ENCODE measurements at places on chromosomes 6 and 20.

DNA sequence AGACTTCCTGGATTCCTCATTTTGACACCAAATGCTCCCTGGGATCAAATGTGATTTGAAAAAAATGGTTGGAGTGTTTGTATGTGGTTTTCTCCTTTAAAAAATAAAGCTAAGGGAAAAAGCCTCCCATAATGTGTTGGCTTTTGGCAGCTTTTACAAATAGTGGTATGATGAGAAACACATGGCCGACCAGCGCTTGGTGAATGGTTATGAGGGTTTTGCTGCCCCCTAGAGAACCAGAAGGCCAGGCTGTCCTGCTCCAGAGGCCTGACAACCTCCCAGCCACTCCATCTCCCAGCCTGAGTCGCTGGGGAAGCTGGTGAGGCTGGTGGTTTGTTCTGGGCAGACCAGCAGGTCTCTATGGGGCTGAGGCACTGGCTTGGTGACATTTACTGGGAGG lies 69.3 kb downstream of the CLIC5 start:
- DNase-seq = no peak

GRCh38 chr20:708956-709355 lies 33.4 kb upstream of the SCRT2 start:
- no peak for DNase-seq

- no peak for DNase-seq
These were observed 115.9 kb upstream of the NAA20 start for GRCh38 chr20:19901226-19901625.

GRCh38 chr20:59318201-59318790 lies 17.9 kb downstream of the EDN3 start:
- DNase-seq = no peak

DNA sequence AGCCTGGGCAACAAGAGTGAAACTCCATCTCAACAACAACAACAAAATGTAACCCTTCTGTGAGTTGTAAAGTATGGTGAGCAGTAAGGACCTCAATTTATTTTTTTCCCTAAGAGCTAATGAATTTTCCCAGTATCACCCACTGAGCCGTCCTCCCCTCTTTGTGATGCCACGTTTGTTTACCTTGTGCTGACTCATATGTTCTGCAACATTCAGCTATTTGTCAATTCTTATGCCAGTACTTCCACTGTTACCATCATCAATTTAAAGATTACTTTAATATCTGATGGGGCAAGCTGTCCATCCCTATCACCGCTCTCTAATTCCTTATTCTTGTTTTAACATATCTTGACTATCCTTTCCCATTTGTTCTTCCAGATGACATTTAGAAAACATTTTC lies 37.5 kb downstream of the MAK start:
- no peak for DNase-seq

DNA sequence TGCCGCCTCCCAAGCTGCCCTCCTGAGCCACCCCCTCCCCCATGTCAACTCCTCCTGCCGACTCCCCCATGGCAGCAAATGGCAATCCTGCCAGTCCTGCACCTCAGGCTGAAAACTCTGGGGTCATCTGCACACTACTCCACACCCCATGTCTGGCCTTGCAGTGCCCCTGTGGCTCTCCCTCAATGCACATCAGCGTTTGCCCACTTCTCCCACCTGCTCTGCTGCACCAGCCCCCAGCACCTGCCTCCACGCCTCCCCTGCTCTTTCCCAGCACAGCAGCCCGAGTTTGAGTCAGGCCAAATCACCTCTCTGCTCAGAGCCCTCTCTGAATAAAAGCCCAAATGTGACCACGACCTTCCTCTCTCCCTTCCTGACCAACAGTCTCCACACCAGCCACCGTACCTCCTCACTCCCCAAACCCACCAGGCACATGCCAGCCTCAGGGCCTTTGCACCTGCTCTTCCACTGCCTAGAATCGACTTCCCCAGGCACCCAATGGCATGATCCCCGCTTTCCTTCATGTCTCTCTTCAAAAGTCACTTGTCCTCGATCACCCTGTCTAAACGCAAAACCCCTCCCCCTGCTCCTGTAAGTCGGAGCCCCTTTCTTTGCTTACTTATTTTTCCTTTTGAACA lies 4.3 kb downstream of the PXDC1 start:
- no peak for DNase-seq

GRCh38 chr20:25011831-25012241 lies 19.3 kb upstream of the APMAP start:
- DNase-seq = no peak

GRCh38 chr6:5053038-5053437 lies 32.1 kb upstream of the PPP1R3G start:
- DNase-seq = no peak

DNA sequence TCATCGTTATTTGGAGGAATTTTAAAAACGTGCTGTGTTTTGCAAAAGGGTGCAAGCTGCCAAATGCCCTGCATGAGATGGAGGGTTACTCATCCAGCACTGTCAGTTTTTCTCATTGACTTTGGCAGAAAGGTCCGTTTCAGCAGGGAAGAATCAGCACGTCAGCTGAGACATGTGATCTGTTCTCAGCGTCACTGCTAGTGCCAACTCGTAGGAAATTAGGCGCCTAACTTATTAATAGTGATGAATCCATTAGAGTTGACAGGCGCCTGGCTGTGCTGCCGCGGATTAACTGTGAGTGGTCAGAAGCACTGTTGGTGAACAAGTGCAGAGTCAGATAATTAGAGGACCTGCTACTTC lies 175.5 kb upstream of the FOXQ1 start:
- no peak for DNase-seq

GRCh38 chr20:2693286-2694007 lies 867 bp downstream of the EBF4 start:
- no peak for DNase-seq

DNA sequence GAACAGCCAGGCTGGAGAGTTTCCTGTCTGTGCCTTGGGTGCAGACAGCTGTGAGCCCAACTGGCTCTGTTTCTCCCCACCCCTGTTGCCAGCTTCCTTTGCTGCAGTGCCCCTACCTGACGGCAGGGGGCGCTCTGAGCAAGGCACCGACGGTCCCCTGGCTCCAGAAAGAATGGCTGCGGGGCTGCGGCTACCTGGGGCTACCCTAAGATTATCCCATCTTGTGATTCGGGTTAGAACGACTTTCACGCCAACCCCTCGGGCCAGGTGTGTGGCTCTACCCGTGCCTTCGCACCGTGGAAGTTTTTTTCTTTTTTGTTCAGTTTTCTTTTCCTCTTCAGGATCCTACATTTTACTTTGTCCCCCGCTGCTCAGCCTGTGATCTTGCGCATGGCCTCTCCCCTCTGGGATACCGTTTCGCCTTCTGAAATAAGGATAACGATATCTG lies 33.4 kb upstream of the AAR2 start:
- DNase-seq = peak; percentile 52

DNA sequence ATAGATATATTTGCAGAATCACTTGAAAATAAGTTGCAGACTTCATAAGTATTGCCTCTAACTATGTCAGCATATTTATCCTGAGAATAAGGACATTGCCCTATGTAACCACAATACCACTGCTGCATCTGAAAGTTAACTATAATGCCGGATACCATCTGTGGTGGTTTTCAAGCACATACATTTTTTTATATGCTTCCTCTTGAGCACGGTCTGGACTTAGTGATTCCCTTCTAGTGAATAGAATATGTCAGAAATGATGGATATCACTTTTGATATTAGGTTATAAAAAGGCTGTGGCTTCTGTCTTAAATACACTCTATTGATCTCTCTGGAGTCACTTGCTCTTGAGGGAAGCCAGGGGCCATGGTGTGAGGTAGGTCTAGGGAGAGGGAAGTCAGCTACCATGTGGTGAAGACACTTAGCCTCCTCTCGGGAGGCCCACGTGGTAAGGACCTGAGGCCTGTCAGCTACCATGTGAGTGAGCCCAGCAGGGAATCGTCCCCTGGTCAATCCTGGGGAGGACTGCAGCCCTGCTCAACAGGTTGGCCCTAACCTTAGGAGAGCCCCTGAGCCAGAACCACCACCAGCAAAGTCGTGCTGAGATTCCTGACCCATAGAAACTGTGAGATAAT lies 57.5 kb downstream of the CCDC170 start:
- DNase-seq = no peak

GRCh38 chr6:134272374-134272773 lies 45.5 kb downstream of the SGK1 start:
- DNase-seq = no peak

- DNase-seq = no peak
These were observed 34.0 kb upstream of the TRAM2 start for GRCh38 chr6:52610745-52611355.

- DNase-seq = no peak
These were observed 21.6 kb upstream of the MYB start for GRCh38 chr6:135159531-135159930.

GRCh38 chr6:144362042-144363018 lies 77.2 kb downstream of the UTRN start:
- DNase-seq = no peak

GRCh38 chr20:8489094-8489883 lies 357.2 kb downstream of the PLCB1 start:
- DNase-seq = no peak

GRCh38 chr6:114453737-114454276 lies 111.0 kb upstream of the HS3ST5 start:
- DNase-seq = no peak

DNA sequence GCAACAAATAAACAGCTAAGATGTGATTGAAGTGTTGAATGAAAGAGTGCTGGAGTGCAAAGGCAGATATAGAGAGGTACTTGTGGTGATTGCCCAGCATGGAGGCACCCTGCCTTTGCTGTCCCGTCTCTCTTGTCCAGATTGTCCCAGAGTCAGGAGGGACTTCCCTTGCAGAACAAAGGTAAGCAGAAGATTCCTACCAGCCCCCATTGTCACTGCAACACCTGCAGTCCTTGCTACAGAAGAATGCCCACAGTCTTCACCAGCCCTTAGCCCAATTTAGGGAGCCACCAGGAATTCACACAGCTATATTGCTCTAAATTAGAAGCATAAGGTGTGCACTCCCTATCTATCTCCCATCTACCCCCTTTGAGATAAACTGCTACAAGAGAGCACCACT lies 491.8 kb downstream of the KIF16B start:
- DNase-seq = no peak

DNA sequence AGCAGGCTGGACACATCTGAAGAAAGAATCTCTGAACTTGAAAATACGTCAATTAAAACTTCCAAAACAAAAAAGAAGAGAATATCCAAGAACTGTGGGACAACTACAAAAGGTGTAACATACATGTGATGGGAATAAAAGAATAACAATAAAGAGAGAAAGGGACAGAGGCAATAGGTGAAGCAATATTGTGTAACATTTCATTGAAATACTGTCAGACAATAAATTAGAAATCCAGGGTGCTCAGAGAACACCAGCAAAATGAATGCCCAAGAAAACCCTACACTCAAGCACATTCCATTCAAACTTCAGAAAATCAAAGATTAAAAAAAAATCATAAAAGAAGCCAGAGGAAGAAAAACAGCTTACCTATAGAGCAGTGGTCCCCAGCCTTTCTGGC lies 33.6 kb upstream of the ASF1A start:
- no peak for DNase-seq

GRCh38 chr6:67870321-67870720 lies 764.8 kb upstream of the ADGRB3 start:
- no peak for DNase-seq

GRCh38 chr6:56875523-56875922 lies 79.4 kb upstream of the BEND6 start:
- DNase-seq = no peak

- no peak for DNase-seq
These were observed 16.1 kb downstream of the DYNLRB1 start for GRCh38 chr20:34532320-34532719.

DNA sequence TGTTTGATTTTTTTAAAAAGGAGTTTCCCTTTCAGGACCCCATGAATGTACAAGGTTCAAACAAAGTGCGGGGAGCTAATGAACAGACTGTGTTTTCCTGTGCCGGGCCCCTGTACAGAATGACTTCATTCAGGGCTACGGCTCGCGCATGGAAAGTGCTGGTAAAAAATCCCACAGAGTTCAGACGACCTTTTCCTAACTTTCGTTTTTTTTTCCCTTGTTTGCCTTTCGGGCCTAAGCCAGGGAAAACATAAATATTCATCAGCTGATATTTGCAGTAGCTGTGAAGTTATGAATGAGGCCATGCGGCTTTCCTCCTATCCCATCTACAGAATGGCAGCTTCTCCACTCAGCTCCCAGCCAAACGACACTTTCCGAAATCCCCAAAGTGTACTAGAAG lies 74.0 kb downstream of the HAO1 start:
- DNase-seq = no peak

- DNase-seq = peak; percentile 66
These were observed 520 bp downstream of the SLC24A3 start for GRCh38 chr20:19212821-19213502.

DNA sequence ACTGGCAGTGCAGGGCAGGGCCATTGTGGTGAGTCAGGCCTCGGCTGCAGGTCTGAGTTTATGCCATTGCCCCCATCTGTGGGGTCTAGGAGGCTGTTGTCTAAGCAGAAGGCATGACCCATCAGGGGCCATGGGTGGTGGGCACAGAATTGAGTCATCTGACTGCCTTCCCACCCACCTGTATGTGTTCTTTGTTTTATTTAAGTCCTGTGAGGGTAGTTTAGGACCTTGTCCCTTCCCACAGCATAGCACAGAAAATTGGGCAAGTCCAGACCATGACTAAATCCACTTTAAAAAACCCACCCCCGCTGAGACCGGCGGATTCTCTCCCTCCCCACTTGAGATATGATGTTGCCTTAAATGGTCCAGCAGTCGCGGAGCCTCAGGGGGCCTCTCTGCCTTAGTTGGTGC lies 40.3 kb downstream of the ERMARD start:
- DNase-seq = no peak

GRCh38 chr6:123788319-123788718 lies 15.3 kb upstream of the NKAIN2 start:
- DNase-seq = no peak

DNA sequence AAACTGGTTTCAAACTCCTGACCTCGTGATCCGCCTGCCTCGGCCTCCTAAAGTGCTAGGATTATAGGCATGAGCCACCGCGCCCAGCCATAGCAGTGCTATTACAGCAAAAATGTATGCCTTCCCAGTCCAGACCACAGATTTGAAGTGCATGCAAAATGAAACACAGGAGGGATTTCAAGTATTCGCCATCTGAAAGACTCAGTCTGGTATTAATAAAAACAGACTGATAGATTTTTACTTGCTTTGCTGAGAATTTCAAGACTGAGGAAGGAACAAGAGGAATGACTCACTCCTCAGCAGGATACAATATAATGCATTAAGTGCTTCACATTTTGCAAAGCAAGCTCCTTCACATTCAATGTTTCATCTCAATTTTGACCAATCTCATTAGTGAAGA lies 134.9 kb downstream of the TMEM200A start:
- DNase-seq = no peak

GRCh38 chr20:35837577-35838195 lies 65.9 kb downstream of the PHF20 start:
- DNase-seq = no peak

DNA sequence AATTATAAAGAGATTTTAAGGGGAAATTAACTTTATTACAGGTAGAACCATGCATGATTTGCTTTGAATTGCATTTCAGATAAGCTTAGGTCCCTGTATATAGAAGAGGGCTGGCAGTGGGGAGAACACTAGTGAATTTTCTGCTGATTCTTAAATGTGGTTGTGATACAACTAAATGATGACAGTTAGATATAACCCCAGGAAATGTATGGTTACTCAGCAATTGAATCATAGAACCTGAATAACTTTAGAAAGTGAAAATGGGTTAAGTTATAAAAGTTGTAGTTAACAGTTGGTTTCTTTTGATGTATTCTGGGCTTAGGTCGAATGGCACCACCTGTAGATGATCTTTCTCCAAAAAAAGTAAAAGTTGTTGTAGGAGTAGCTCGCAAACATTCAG lies 70.1 kb downstream of the PHF3 start:
- DNase-seq = no peak

GRCh38 chr6:147176795-147177194 lies 27.4 kb upstream of the STXBP5 start:
- DNase-seq = no peak

Measured in hematopoietic multipotent progenitor cell treated with erythropoietin and hydrocortisone succinate and interleukin-3 and kit ligand, for 8 days (in vitro differentiated cells).